ENCODE measurements at places on chromosomes 12 and 14.

DNA sequence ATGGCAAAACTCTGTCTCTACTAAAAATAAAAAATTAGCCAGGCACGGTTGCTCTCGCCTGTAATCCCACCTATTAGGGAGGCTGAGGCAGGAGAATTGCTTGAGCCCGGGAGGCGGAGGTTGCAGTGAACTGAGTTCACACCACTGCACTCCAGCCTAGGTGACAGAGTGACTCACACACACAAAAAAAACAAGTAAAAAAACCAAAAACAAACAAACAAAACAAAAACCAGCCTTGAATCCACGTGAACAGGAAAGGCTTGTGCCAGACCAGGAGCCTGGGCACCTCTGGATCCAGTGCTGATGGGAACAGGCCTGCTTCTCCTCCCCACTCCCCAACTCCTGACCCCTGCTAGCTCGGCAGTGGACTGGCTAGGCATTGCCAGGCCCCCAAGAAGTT is 3.5 kb downstream of the FOXN4 start:
- no peak for DNase-seq

DNA sequence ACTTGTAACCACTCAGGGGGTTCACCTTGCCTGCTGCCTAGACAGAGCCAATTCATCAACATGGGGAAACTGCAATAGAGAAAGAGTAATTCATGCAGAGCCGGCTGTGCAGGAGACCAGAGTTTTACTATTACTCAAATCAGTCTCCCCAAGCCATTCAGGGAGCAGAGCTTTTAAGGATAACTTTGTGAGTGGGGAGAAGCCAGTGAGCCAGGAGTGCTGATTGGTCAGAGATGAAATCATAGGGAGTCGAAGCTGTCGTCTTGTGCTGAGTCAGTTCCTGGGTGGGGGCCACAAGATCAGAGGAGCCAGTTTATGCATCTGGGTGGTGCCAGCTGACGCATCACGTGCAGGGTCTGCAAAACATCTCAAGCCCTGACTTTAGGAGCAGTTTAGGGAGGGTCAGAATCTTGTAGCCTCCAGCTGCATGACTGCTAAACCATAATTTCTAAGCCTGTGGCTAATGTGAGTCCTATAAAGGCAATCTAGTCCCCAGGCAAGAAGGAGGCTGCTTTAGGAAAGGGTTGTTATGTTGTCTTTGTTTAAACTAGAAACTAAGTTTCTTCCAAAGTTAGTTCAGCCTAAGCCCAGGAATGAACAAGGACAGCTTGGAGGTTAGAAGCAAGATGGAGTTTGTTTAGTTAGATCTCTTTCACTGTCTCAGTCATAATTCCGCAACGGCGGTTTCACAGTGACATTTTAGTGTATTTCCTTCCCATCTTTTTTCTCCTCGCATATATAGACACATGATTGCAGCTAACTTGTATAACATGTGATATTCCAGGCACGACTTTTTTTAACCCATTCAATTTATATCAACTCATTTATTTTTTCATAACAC is 68.9 kb upstream of the NCOR2 start:
- DNase-seq = peak; percentile 75

- no peak for DNase-seq
Measured at GRCh38 chr14:77654001-77654441, 37.6 kb upstream of the SPTLC2 start.

GRCh38 chr12:84355561-84355960 is 557.0 kb downstream of the SLC6A15 start:
- no peak for DNase-seq

- DNase-seq = no peak
Measured at GRCh38 chr12:121514184-121514742, 66.6 kb downstream of the KDM2B start.

GRCh38 chr14:104373055-104373854 is 206.3 kb upstream of the C14orf180 start:
- DNase-seq = no peak

All from fibroblast of skin of back (primary cell).